ENCODE measurements at places on chromosomes 6 and 20. TPM values are rescaled to one million over a fixed set of nuclear protein-coding genes. Genes with fewer than 3 reads are reported as not detected.

PSMB9 gene
- not detected for total RNA-seq

NT5E gene
- 0.28 TPM for total RNA-seq

DNA sequence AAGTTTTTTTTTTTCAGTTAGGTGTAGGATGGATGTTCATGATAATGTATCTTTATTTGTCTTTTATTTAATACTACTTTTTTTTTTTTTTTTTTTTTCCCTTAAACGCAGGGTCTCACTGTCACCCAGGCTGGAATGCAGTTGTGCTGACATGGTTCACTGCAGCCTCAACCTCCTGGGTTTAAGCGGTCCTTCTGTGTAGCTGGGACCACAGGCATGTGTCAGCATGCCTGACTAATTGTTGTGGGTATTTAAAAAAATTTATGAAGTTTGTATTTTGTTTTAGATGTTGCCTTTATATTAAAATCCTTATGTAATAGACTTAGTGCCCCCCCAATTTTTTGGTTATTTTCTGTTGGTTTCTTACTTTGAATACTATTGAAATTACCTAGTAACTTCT, 42.6 kb downstream of the NCOA3 start:
- H3K27me3 ChIP-seq = no peaks in the 10 kb centered on the region
- no peak overlapping the region for H3K27ac ChIP-seq
- peaks cover 40% of the 10 kb centered on the region for H3K4me1 ChIP-seq

DNA sequence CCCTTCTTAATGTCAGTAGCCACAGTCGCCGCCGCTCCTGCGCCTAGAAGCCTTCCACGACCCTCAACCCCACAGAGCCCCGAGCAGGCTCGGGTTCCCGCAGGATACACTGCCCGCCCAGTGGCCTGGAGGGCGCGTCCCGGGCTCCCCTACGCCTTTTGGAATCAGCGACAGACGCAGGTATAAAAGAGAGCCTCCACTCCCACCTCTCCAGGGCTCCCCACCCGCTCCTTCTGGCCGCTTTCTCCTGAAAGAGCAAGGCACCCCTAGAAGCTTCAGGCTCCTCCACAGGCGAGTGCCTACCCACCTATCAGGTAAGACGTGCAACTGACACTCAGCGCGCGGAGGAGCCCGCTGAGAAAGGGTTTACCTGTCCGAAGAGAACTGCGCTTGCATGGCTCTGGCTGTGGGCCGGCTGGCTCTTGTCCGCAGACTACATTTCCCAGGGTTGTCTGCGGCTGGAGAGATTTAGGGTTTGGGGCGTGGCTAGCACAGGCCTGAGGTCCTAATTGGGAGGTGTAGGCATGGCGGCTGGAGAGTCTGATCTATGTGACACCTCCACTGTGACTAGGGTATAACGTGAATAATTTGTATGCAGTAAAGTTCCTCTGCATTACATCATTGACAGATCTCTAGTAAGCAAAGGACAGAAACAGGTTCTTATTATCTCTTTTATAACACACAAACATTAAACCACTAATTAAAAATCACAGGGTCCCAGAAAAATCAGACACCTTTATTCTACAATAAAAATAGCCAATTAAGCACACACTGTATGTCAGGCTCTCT, 13.5 kb upstream of the ZNF391 start:
- DNase-seq = peak; percentile 36
- H3K27me3 ChIP-seq = peaks cover 11% of the 10 kb centered on the region
- H3K36me3 ChIP-seq = no peaks in the 10 kb centered on the region
- peaks cover 20% of the 10 kb centered on the region for H3K4me1 ChIP-seq

GRCh38 chr20:51434580-51435247, 107.8 kb downstream of the NFATC2 start:
- DNase-seq = no peak
- no peaks in the 10 kb centered on the region for H3K27me3 ChIP-seq
- no peak overlapping the region for H3K4me3 ChIP-seq
- H3K36me3 ChIP-seq = no peaks in the 10 kb centered on the region
- H3K4me1 ChIP-seq = peaks cover 20% of the 10 kb centered on the region

DNA sequence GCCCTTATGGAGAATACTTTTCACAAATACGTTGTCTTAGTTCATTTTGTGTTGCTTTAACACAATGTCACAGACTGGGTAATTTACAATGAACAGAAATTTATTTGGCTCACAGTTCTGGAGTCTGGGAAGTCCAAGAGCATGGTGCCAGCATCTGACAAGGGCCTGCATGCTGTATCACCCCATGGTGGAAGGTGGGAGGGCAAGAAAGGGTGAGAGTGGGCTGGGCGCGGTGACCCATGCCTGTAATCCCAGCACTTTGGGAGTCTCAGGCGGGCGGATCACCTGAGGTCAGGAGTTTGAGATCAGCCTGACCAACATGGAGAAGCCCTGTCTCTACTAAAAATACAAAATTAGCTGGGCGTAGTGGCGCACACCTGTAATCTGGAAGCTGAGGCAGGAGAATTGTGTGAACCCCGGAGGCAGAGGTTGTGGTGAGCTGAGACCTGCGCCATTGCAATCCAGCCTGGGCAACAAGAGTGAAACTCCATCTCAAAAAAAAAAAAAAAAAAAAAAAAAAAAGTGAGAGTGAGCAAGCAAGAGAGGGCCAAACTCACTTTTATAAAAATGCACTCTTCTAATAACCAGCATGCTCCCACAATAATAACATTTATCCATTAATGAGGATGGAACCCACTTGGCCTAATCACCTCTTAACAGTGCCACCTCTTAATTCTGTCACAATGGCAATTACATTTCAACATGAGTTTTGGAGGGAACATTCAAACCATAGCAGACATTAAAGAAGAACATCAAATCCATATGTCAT, 36.1 kb downstream of the NCOA7 start:
- H3K4me3 ChIP-seq = no peak overlapping the region
- H3K36me3 ChIP-seq = no peaks in the 10 kb centered on the region
- H3K4me1 ChIP-seq = no peaks in the 10 kb centered on the region
- H3K27me3 ChIP-seq = no peaks in the 10 kb centered on the region
- H3K27ac ChIP-seq = no peak overlapping the region

DNA sequence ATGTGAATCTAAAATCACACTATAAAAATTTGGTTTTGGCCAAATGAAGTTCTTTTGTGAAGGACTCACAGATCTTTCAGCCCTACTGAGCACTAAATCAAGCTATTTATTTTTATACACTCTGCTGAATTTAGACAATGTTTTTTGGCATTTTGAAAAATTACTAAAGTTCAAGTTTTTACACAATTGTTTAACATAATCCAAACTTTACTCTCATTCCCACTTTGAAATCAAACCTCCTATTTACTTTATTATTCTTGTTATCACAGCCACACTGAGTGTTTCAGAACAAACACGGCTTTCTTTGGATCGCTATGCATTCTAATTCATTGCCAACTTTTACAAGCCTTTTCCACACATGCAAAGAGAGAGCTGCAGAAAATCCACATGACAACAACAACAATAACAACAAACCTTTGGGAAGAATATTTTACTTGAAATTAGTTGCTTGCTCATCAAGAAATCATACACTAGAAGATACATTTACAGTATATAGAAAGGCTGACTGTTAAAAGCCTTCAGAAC, 49.1 kb upstream of the TMEM30A start:
- no peak overlapping the region for H3K27ac ChIP-seq
- no peaks in the 10 kb centered on the region for H3K36me3 ChIP-seq
- no peaks in the 10 kb centered on the region for H3K27me3 ChIP-seq
- no peak for DNase-seq

- H3K36me3 ChIP-seq = no peaks in the 10 kb centered on the region
- DNase-seq = no peak
- H3K4me3 ChIP-seq = no peak overlapping the region
- H3K27me3 ChIP-seq = no peaks in the 10 kb centered on the region
- no peak overlapping the region for H3K27ac ChIP-seq
These were observed 238.2 kb downstream of the SYNE1 start for GRCh38 chr6:152398993-152399392.

GRCh38 chr6:75748743-75749538, at the start of gene MYO6:
Gene MYO6, plus strand, starts transcription at chr6:75749239. Its CDS starts 68,309 bp downstream, at chr6:75817548.
- H3K27me3 ChIP-seq = peaks cover 22% of the 10 kb centered on the region
- H3K4me1 ChIP-seq = peaks cover 14% of the 10 kb centered on the region
- peak; percentile 59 for DNase-seq
- H3K4me3 ChIP-seq = peak within 1 kb of the TSS; percentile 90
- H3K27ac ChIP-seq = peak within 1 kb of the TSS; percentile 70
- H3K36me3 ChIP-seq = no peaks in the 10 kb centered on the region

DNA sequence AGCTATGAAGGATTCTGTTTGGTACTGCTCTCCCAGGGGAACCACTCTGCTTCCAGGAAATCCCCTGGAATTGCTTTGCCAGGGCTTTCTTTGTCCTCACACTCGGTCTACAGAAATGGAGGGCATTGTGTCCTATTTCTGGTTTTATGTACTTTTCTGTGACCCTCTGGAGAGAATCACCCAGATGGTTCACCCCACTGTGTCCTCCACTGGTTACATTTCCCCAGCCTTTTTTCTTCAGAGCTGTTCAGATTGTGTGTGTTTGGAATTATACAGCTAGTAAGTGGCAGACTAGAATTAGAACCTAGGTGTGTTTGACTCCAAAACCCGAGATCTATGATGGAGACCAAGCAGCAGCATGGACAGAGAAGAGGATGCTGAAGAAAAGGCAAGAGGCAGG, 80.8 kb downstream of the CD164 start:
- peaks cover 5% of the 10 kb centered on the region for H3K27me3 ChIP-seq
- no peak for DNase-seq
- H3K36me3 ChIP-seq = no peaks in the 10 kb centered on the region
- H3K4me1 ChIP-seq = peaks cover 5% of the 10 kb centered on the region

- peaks cover 26% of the 10 kb centered on the region for H3K4me1 ChIP-seq
- H3K36me3 ChIP-seq = peaks cover 25% of the 10 kb centered on the region
- peaks cover 20% of the 10 kb centered on the region for H3K27me3 ChIP-seq
- H3K27ac ChIP-seq = peak overlapping the region; percentile 27
These were observed 2.7 kb upstream of the EEF1A1 start for GRCh38 chr6:73523434-73524123.

DNA sequence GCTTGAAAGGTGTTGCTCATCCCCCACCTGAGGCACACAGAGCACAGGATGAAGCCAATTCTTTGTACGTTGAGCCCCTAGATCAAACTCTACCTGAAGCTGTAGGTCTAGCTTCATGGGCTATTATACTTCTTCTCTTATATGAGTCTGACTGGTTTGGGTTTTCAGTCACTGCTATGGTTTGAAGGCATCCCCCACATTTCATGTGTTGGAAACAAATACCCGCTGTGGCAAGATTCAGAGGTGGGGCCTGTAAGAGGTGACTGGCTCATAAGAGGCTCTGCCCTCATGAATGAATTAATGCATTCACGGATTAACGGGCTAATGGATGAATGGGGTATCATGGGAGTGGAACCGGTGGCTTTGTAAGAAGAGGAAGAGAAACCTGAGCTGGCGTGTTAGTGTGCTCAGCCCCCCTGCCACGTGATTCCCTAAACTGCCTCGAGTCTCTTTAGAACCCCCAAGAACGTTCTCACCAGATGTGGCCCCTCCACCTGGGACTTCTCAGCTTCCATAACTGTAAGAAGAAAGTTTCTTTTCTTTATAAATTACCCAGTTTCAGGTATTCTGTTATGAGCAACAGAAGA, 39.2 kb downstream of the PREX1 start:
- no peaks in the 10 kb centered on the region for H3K36me3 ChIP-seq
- H3K4me1 ChIP-seq = peaks cover 76% of the 10 kb centered on the region
- peak overlapping the region; percentile 83 for H3K4me3 ChIP-seq
- peak overlapping the region; percentile 97 for H3K27ac ChIP-seq
- no peaks in the 10 kb centered on the region for H3K27me3 ChIP-seq

Data from neural crest cell (in vitro differentiated cells).